ENCODE measurements at places on chromosomes 12 and 14.

DNA sequence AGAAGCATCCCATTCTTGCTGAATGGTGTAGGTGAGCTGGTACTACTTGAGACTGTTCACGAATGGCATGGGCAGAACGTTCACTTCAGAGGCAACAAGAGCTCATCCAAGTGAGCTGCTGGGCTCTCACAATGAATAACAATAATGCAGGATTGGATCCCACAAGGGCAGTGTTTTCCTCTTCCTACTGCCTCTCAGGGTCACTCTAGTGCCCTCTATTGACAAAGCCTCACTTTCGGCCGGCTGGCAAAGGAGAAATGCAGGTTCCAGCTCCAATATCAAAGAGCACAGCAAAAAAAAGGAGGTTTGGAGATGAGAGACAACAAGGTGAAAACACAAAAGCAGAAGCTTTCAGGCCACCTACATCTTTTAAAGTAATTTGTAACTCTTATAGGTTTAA, 74.6 kb upstream of the MYF6 start:
- DNase-seq: no peak

DNA sequence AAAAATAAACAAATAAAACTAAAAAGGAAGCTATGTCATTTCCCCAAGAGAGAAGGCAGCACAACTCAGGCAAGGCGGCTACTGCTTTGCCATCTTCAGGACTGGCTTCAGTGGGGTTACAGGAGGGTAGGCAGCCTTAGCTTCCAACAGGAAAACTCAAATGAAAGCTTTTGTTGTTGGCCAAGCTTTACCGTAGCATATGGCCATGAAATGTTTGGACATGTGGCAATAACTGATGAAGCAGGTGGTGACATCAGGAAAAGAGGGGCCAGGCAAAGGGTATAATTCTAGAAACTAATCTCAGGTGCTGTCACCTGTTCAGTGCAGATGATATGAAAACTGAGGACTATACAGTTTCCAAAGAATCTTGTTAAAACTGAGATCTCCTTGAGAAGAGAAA, 22.8 kb upstream of the NPFF start:
- no peak for DNase-seq

DNA sequence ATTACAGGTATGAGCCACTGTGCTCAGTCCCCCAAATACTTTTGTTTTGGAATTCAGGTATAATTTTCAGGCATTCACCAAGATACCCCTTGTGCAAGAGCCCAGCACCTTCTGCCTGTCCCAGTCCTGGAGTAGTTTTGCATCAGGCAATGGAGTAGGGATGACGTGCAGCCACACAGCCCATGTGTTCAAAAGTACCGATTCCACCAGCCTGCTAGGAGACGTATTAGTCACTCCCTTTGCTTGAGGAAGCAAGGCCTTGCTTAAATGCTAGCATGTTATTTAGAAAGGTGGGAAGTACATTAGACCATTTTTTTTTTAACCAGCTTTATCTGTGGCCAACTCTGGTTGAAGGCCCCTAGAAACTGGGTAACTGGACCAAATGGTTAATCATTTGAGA, 15.0 kb upstream of the GALNT16 start:
- DNase-seq: no peak

DNA sequence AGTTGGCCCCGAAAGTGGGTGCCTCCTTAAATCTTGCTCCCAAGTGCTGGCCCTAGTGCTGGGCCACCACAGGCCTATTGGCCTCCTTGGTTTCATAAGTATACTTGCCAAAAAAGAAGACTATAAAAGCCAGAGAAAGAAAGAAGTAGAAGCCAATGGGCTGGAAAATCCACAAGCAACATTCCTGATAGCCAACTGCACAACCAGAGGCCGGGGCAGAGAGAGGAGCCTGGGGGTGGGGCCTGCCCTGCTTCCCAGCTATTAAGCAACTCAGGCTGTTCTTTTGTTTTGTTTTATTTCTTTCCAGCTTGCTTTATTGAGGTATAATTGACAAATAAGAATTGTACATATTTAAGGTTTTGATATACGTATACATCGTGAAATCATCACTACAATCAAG, 177.2 kb upstream of the NTF3 start:
- DNase-seq: no peak

- no peak for DNase-seq
Measured at GRCh38 chr14:73795466-73795865, 56.2 kb upstream of the PTGR2 start.

- DNase-seq: peak; percentile 89
Measured at GRCh38 chr14:53670701-53671100, 285.9 kb downstream of the BMP4 start.

DNA sequence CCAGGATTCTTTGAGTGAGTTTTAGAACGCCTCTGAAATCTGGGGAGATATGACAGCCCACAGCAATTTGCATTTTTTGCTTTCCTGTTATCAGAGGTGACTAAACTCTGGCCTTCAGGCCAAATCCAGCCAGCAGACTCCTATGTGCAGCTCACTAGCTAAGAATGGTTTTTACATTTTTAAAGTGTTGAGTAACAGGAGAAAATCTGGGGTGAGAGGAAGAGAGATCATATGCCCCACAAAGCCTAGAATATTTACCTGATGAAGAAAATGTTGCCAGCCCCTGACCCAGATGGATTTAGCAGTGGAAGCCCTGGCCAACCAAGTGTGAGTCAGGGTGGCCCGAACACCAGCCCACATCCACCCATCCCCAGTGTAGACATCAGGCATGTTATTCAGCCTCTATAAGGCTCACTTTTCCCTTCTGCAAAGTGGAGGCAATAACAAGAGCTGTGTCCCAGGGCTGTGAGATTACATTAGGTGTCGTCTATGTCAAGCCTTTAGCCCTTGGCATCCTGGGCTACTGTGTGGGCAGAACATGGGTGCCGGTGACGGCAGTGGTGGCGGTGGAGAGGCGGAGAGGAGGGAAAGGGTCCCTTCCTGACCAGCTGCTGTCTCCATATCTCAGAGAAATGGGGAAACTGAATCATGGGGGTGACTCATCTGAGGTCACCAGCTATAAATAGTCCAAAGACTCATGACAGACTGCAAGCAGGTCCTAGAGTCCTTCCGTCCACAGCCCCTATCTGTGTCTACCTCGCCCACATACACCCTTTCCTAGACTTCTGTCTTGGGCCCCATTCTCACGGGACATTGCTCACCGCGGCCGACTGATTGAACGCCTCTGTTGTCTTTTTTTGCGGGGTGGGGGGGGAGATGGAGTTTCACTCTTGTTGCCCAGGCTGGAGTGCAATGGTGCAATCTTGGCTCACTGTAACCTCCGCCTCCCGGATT, 32.6 kb upstream of the CD9 start:
- DNase-seq: peak; percentile 96

DNA sequence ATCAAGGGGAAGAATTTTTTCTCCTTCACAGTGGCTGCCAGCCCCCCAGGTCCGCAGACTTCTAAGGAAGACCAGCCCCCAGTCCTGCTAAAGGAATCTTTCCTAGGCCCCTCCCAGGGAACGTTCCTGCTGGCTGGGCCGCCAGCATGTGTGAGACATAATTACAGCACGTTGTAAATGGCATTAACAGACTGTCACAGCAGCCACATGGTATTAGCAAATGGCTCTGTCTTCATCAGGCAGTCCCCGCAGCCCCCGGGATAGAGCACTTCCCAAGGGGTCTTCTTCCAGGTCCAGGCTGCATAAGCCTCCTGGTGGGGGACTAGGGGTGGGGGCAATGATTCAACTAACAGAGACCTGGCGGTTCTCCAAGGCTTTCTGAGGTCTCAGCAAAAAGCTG, 34.9 kb upstream of the FAM222A start:
- no peak for DNase-seq

- DNase-seq: no peak
Measured at GRCh38 chr14:106586098-106586704, 1059.8 kb downstream of the TMEM121 start.

DNA sequence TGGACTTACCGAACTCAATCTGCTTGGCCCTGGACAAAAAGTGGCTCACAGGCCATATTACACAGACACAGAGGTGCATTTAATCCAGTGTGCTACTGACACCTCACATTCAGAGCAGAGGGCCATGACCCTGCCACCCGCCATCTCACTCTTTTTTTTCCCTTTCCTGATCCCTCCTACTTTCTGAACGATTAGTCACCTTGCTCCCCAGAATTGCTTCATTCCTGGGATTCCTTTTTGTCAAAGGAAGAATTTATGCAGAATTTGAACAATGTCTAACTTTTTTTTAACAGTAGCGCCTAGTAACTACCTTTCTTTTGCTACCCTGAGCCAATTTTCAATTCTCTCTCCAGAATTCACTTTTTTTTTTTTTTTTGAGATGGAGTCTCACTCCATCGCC, 4.6 kb downstream of the PKP2 start:
- DNase-seq: peak; percentile 9

DNA sequence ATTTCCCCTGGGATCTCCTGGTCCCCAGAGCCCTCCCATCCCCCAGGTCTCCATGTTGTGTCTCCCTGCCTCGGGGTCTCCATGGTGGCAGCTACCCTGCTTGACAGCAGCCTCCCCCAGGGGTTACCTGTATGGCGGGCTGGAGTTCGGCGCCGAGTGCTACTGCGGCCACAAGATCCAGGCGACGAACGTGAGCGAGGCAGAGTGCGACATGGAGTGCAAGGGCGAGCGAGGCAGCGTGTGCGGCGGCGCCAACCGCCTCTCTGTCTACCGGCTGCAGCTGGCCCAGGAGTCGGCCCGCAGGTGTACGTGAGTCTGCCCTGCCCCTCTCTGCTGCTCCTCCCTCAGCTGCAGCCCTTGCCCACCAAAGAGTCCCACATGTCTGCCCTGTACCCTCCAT, 80.9 kb downstream of the WSCD2 start:
- DNase-seq: no peak

DNA sequence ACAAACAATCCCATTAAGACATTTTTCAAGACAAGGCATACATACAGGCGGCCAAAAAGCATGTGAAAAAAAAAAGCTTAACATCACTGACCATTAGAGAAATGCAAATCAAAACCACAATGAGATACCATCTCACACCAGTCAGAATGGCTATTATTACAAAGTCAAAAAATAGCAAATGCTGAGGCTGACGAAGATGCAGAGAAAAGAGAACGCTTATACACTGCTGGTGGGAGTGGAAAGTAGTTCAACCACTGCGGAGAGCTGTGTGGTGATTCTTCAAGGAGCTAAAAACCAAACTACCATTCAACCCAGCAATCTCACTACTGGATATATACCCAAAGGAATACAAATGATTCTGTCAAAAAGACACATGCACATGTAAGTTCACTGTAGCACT, 216.7 kb downstream of the FOXG1 start:
- no peak for DNase-seq

DNA sequence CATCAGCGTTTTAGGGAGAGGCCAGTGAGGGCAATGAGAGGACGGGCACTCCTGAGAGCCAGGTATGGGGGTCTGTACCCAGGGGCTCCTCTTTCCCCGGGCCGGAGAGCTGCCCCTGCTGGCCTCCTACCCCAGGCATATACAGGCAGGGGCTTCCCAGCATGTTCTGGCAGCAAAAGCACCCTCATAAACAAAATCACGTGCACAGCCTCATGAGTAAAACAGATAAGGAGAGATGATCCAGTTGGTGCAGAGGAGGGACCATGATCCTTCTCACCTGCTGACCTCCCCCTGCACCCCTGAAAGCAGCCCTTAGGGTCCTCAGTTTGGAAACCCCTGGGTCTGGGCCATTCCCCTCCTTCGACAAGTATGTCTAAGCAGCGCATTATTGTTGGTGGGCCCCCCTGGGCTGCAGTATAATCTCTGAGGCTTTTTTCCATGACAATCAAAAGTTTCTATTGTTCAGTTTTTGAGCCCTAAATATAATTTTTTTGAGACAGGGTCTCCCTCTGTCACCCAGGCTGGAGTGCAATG, 5.0 kb upstream of the KRT4 start:
- no peak for DNase-seq

GRCh38 chr12:70196811-70197281, 46.4 kb upstream of the CNOT2 start:
- DNase-seq: peak; percentile 44

GRCh38 chr14:24630087-24630871, 3.7 kb downstream of the GZMB start:
- no peak for DNase-seq

DNA sequence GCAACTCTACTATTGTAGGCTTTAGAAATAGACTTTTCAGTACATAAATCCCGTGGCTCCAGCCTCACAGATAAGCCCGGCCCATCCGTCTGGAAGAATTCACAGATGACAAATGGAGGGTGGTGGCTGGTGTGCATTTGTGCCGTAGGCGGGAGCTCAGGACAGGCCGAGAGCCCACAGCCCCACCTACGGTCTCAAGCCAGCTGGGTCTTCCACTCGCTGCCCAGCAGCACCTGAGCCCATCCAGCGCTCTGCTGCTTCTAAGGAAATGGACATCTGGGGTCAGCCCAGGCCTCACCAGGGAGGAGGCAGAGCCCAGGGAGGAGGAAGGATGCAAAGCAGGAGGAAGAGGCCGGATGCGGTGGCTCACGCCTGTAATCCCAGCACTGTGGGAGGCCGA, 72.8 kb downstream of the KIF26A start:
- no peak for DNase-seq

- no peak for DNase-seq
Measured at GRCh38 chr14:95049952-95050351, 107.4 kb downstream of the DICER1 start.

GRCh38 chr12:91722072-91722471, 423.6 kb downstream of the BTG1 start:
- peak; percentile 12 for DNase-seq

GRCh38 chr14:24113379-24113800, 1.2 kb upstream of the DCAF11 start:
- no peak for DNase-seq

DNA sequence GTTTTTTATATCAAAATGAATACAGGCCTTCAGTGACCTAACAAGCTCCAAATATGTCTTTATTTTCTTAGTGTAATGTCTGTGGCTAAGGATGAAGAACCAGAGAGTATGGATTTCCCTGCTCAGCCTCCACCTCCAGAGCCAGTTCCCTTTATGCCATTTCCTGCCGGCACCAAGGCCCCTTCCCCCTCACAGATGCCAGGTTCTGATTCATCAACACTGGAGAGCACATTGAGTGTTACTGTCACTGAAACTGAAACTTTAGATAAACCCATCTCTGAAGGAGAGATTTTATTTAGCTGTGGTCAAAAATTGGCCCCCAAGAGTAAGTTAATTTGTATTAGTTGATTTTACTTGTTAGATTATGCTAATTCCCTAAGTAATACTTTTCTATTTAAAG, 61.0 kb downstream of the KIAA0586 start:
- peak; percentile 58 for DNase-seq

GRCh38 chr14:65117769-65118745, 15.7 kb upstream of the MAX start:
- no peak for DNase-seq

GRCh38 chr14:22845821-22846625, 9.6 kb downstream of the MMP14 start:
- no peak for DNase-seq

DNA sequence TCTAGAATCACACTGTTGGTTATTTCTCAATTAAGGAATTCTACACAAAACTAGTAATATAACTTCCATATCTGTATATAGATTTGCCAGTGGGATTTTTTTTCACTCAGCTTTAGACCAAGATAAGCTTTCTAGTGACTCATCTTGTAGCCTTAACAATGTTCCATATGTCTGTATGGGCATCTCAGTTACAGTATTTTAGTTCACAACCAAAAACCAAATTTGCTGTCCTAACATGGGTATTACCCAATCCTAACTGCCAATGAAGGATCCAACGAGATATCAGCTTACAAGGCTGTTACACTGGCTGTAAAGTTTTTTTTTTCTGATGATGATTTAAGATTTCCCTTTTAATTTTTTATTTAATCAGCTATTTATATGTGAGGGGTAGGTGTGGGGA, 31.5 kb upstream of the KRR1 start:
- peak; percentile 11 for DNase-seq
